Fibroblast of skin of left quadriceps (primary cell): ENCODE measurements at places on chromosomes 13 and 19.

- no peak for DNase-seq
Measured at GRCh38 chr19:55257461-55258420, 1.1 kb downstream of the PPP6R1 start.

GRCh38 chr19:19568802-19569756 lies 31.0 kb downstream of the CILP2 start:
- no peak for DNase-seq

DNA sequence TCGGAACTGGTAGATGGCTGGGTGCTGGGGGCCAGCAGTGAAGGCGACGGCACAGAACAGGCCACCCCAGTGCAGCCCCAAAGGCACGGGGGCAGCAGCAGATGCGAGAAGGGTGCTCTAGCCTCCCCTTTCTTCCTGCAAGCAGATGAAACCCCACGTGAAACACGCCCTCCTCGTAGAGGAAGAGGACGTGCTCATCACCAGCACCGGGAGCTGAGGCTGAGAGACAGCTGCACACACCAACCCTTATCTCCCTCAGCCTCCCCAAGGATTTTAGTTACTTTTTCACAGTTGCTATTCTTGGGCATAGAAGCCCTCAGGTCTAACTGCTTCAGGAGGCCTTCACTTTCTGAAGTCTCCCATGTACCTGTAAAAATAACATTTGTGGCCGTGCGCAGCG lies 11.9 kb downstream of the ZNF787 start:
- no peak for DNase-seq

- DNase-seq: no peak
Measured at GRCh38 chr19:18502638-18503294, 19.1 kb downstream of the ELL start.

- DNase-seq: no peak
Measured at GRCh38 chr13:22271903-22272302, 601.0 kb downstream of the FGF9 start.

- no peak for DNase-seq
Measured at GRCh38 chr13:21573920-21574712, 29.9 kb downstream of the MICU2 start.

DNA sequence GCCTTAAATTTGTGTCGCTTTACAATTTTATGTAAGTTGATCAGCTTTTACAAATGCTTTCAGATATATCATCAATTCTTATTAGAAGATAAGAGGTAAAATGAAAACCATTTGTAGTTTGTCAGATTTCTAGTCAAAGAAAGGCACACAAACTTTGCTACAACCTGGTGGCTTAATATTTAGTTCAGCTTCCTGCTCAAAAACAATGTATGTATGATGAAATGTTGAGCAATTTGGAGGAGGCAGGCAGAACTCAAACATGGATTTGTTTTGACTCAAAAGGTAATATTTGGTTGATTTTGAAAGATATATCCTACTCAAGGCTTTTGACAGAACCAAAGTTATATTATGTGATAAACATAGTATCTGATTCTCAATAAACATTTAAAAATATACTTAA lies 24.2 kb downstream of the NEK5 start:
- peak; percentile 25 for DNase-seq

GRCh38 chr13:82096256-82096655 lies 1755.3 kb upstream of the SPRY2 start:
- no peak for DNase-seq

DNA sequence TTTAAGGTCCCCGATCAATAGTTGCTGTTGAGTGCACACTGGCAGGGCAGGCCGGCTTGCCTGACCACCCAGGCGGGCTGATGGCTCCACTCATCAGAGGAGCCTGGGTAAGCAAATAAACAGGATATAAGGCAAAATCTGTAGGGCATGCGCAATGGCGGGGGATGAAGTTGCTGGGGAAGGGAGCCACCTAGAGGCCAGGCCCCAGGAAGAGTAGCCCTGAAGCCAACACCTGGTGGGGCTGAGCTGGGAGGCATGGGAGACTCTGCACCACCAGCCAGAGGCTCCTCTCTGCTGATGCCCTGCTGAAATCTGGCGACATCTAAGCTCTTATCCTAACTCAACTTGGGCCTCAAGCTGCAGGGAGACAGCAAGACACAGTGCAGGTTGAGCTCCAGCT lies 324.3 kb downstream of the ZNF536 start:
- DNase-seq: no peak

GRCh38 chr13:80336776-80337287 lies 4.1 kb downstream of the SPRY2 start:
- DNase-seq: no peak

- no peak for DNase-seq
Measured at GRCh38 chr13:111027458-111028439, 87.4 kb upstream of the ARHGEF7 start.

DNA sequence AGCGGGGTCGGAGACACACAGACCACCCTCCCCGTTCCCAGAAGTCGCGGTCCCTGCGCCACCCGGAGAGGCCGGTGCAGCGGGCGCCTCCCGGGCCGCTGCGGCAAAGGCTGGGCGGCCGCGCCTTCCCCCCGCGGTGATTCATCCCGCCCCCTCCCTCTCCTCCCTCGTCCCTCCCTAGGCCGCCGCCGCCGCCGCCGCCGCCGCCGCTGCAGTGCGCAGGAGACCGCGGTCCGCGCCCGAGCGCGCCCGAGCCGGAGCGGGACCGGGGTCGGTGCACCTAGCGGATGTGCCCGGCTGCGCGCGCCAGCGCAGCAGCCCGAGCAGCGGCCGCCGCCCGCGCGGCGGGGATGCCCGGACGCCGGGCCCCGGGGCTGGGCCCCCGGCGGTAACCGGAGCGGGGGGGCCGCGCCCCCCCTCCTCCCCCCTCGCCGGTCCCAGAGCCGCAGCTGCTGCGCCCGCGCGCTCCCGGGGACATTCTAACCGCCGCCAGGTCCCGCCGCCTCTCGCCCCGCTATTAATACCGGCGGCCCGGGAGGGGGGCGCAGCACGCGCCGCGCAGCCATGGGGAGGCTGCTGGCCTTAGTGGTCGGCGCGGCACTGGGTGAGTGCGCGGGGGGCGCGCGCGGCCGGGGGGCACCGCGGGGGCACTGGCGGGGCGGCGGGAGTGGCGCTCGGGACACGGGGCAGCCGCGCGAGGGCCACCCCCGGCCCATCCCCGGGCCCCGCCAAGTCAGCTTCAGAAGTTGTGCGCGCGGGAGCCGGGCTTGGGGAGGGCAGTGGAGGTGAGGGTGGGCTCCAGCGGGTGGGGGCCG lies at the start of gene SCN1B:
TSS of gene SCN1B (plus strand) at position 214 of the 815 bp plus-strand sequence. CDS start at position 565, 351 bp downstream.
- peak; percentile 36 for DNase-seq

DNA sequence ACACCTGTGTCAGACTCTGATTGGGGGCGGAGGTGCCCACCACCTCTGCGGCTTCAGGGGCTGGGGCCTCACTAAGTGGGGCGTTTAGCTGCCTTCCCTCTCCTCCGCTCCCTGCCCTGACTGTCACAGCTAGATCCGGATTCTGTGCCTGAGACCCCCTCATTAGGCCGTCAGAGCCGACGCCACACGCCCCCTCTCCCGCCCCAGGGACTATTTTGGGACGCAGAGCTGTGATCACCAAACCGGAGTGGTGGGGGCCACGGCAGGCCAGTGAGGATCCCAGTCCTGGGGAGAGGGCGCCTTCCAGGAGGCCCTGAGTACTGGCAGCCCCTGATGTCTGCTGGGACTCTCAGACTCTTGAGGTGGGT lies 762 bp downstream of the KANK3 start:
- DNase-seq: no peak

- peak; percentile 96 for DNase-seq
Measured at GRCh38 chr19:41225238-41226052, 6.4 kb downstream of the AXL start.

DNA sequence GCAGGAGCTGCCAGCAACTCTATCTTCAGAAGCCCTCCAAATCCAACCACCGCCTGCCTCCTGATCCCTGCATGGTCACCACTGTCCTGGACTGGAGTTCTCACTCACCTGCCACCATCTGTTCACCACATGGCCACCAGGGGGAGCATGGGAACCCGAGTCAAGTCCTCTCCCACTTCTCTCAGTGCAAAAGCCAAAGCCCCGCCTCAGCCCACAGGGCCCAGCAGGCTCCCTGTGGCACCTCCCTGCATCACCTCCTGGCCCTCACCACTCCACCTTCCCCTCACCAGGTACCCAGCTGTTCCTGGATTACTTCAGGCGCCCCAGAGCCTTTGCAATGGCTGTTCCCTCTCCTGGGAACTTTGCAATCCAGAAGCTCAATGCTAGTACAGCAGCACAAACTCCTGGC lies 5.3 kb downstream of the DHPS start:
- peak; percentile 39 for DNase-seq

DNA sequence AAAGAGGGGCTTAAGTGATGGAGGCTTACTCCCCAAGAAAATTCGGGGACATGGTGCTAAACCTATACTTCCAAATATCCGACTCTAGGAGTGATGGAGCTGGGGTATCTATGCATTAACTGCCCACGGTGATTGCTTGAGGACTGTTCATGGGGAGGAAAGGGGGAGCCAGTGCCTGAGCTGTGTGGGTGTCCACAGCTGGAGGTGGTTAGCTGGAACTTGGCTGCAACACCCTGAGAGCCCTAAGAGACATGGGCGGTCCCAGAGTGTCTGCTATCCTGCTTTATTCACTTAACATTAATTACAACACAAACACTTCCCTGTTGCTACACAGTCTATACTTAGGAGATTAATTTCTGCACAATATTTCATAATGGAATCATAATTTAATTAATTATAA lies 28.1 kb upstream of the POMP start:
- DNase-seq: no peak

GRCh38 chr19:6138066-6138465 lies 2.6 kb downstream of the ACSBG2 start:
- peak; percentile 11 for DNase-seq

DNA sequence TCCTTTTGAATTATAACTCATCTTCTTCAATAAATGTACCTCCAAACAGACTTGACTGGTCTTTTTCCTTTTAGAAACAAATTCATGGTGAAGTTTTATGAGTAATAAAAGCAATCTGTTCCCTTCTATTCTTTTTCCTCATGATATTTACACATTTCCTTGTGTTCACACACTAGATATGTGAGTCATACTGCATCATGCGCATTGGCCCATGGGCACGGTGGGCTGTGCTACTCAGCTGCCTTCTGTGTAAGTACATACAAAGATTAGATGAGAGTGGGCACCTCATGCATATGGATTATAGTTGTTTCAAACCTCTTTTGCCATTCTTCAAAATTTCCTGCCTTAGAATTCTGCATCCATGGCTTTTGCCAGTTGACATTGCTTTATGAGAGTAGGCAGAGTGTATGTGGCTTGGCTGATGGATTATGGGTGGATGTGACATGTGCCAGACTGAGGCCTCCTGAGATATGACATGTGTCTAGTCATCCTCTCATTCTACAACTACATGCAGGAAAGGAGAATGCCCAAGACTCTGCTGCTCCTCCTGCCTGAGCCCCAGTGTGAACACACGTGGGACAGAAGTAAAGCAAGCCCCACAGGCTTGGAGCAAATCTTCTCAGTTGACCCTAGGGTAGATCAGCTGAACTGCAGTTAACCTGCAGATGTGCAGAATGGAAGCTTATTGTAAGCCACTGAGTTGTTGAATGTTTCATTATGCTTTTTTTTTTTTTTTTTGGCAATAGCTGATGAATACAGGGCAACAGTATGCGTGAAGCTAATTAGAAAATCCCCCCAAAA lies 109.9 kb downstream of the RBM26 start:
- no peak for DNase-seq

GRCh38 chr19:51036519-51036918 lies 1.7 kb upstream of the KLK12 start:
- DNase-seq: no peak

- no peak for DNase-seq
Measured at GRCh38 chr13:34124666-34125306, 306.8 kb downstream of the RFC3 start.

GRCh38 chr13:76697288-76697687 lies 188.9 kb downstream of the KCTD12 start:
- no peak for DNase-seq

DNA sequence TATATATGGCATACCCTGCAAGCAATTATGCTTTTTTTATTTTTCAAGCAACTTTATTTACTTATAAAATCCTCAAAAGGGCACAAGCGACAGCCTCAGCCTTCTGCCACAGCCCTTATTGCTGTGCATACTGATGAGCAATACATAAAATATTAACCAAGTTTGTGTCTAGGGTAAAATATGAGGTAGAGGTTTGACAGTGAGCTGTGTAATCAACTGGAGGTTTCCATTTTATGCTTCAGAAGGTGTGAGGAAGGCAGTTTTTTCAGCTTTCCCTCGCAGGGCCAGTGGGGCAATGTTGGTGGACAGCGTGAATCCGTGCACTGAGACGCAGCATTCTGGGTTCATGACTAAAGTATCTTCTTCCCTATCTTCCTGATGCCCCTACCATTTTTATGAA lies 310.4 kb downstream of the IRS2 start:
- DNase-seq: no peak

GRCh38 chr13:91357613-91358386 lies 10.3 kb downstream of the MIR17HG start:
- DNase-seq: no peak

- no peak for DNase-seq
Measured at GRCh38 chr13:97932647-97933046, 20.8 kb upstream of the IPO5 start.

- DNase-seq: no peak
Measured at GRCh38 chr13:40161931-40162330, 504.5 kb downstream of the FOXO1 start.

GRCh38 chr13:23673354-23673753 lies 103.1 kb downstream of the TNFRSF19 start:
- peak; percentile 74 for DNase-seq

DNA sequence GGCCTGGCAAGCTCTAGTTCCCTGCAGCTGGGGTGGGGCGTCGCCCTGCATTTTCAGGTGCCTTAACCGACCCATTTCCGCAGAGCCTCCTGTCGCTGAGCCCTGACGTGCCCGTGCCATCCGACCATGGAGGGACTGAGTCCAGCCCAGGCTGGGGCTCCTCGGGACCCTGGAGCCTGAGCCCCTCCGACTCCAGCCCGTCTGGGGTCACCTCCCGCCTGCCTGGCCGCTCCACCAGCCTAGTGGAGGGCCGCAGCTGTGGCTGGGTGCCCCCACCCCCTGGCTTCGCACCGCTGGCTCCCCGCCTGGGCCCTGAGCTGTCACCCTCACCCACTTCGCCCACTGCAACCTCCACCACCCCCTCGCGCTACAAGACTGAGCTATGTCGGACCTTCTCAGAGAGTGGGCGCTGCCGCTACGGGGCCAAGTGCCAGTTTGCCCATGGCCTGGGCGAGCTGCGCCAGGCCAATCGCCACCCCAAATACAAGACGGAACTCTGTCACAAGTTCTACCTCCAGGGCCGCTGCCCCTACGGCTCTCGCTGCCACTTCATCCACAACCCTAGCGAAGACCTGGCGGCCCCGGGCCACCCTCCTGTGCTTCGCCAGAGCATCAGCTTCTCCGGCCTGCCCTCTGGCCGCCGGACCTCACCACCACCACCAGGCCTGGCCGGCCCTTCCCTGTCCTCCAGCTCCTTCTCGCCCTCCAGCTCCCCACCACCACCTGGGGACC lies 1.2 kb downstream of the ZFP36 start:
- DNase-seq: no peak

GRCh38 chr13:89878904-89879303 lies 1468.6 kb upstream of the MIR17HG start:
- no peak for DNase-seq

DNA sequence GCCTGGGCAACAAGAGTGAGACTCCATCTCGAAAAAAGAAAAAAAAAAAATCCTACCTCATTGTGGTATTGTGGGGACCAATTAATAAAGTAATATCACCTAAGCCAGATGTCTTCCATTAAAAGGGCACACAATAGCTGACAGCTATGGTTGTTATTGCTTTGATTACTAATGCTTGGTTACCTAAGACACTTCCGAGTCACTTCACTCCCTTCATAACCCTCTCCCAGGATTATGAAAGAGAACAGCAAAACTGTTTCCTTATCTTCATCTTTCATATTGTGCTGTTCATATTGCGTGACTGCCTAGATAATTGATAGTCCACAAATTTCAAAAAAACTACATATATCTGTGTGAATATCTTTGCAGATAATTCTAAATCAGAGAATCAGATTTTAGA lies 10.3 kb upstream of the HSPH1 start:
- no peak for DNase-seq
